ACHN (cell line): ENCODE measurements at places on chromosomes 16 and 17.

GRCh38 chr16:67470359-67470758, 10.6 kb downstream of the ATP6V0D1 start:
- DNase-seq: no peak

- no peak for DNase-seq
These were observed 242.4 kb downstream of the C16orf95 start for GRCh38 chr16:87074641-87075318.

DNA sequence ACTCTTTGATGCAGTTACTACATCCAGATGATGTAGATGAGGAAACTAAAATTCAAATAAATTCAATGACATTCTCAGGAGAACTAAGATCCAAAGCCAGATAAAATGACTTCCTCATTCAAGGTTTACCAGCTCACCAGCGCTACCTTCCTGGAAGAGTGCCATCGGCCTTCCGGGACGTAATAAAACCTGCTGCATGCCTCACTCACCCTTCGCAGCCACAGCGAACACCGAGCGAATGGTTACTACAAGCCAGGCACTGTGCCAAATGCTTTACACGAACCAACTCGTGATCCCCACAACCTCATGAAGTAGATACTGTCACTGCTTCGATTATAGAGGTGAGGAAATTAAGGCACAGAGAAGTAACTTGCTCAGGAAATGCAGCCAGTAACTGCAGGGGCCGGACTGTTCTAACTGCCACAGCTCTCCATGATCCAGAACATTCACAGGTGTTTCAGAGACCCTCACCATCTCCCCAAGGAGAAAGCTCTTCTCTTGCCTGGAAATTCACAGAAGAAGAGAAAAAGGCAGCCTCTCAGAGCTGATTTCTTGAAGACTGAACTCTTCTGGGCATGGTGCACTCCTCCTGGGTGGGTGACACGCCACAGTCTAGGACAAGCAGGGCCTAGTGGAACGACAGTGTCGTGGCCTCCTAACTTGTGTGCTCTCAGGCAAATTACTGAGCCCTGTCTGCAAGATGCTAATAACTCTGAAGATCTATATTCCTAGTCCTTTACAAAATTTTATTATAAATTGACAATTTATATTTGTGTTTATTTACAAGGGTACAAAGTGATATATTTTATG, 46.8 kb downstream of the HIC1 start:
- peak; percentile 86 for DNase-seq

- DNase-seq: no peak
These were observed 15.7 kb downstream of the TMEM94 start for GRCh38 chr17:75472119-75472518.

DNA sequence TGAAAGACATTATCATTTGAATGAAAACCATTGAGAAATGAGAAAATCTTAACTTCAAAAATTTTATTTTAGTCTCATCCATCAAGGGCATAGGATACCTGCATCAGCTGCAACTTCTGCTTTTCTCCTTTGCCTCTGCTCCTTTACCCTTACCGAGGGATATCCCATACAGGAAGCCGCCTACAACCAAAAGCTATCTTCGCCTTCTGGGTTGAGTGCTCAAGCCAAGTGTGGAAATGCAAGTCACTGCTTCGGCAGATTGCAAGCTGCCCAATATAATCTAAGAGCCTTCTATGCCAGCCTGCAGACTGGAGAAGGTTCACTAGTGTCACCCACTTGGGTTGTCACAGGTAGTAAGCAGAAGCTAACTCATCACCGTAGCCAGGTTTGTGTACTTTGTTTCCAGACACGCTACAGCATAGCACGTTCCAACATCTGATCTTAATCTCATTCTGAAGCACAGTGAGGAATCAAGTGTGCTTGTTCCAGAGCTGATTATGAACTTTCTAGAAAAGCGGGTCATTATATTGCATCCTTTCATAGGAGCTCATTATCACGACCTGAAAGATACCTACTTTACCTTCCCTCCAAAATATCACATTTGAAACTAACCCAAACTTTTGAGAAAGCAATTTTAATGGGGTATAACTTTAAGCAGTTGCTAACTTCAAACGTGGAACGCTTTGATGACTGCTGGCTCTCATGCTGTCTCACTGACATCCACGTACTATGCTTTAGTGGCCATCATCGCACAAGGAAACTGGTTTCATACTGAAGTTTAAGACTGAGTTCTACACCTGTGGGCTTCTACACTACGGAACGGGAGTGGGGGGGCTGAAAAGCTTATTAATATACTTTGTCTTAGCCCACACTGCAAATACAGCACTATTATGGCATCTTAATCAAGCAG, 8.0 kb upstream of the UNK start:
- peak; percentile 21 for DNase-seq

DNA sequence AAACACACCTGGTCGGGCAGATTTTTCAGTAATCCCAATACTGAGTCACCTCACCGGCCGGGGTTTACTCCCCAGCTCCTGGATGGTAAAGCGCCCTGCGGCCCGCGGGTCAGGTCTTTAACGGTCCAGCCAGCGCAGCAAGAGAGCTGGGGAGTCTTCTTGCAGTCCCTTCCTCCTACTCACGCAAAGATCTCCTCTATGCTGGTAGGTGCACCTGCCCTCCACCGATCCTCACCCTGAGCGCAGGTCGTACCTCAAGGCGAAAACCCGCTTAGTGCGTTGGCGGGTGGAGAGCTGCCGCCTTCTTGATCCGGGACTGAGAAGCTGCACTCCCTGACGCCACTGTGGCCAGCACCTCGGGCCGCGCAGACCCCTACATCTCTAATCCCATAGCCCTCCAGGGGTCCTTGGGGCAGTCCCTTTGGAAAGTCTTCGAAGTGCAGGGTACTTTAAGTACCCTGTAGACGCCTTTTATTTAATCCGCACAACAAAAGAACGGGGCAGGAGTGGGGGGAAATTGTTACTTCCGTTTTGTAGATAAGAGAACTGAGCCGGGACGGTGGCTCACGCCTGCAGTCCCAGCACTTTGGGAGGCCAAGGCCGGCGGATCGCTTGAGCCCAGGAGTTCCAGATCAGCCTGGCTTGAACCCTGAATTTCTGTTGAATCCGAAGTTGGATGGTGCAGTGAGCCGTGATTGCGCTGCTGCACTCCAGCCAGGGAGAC, 10.4 kb upstream of the HOXB13 start:
- DNase-seq: no peak
